HFFc6 (cell line): ENCODE measurements at places on chromosomes 2 and 18. TPM values are rescaled to one million over a fixed set of nuclear protein-coding genes. Genes with fewer than 3 reads are reported as not detected.

TUBB8B gene
- total RNA-seq = not detected in 3 replicates

- DNase-seq = no peak
These were observed 10.3 kb downstream of the SDC1 start for GRCh38 chr2:20214566-20215182.

DNA sequence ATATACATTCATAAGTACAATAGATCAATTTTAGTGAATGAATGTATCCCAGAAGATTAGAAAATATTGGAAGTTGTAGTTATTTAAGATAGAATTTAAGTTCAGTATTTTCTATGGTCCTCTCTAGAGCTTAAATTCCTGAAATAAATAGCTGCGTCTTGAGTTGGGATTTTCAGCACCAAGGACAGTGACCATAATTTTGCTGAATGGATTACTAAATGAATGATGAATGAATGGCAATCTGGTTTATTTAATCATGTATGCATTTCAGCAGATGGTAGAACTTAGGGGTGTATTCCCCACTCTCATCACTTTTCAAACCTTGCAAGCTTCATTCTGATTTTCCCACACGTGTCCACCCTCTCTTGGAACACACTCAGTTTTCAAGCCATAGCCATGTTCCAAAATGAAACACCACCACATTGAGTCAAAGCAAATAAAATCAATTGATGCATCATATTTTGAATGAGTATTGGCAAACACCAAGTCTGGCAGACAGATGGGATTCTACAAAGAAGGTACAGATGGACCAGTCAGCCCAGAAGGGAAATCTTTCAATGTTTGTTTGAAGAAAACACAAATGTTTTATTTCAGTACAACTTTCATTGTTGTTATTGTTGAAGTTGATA, 362.2 kb upstream of the NXPH2 start:
- DNase-seq = no peak

DNA sequence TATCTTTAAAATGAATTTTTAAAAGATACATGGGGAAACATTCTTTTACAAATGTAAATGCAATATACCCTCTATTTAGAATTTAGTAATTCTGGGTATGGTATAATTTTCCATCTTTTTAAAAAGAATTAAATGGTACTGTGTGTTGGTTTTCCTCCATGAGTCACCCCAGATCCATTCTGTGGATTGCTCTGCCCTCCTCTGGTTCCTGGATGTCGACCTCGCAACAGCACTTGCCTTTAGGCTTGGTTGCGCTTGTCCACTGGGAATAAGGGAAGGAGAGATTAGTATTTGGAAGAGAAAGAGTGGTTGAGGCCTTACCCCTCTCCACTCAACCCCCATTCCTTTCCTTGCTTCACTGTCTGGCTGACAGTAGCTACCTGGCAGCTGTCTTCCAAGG, 90.4 kb downstream of the FTCDNL1 start:
- DNase-seq = no peak

DNA sequence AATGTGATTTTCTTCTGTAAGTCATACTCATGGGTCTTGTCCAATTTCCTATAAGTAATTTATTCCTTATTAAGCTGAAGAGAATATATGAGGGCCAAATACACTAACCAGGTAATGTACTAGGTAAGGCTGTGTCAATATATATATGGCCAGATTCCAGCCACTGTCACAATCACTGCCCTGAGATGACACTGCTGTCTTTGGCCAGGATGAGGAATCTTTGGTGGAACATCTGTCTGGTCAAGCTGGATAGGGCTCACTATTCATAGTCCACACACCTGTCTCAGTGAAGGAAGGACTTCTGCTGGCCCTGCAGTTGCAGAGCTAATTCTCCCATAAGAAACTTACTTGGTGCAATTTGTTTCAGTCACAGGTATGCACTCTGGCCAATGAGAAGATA, 11.3 kb downstream of the MSTN start:
- no peak for DNase-seq

DNA sequence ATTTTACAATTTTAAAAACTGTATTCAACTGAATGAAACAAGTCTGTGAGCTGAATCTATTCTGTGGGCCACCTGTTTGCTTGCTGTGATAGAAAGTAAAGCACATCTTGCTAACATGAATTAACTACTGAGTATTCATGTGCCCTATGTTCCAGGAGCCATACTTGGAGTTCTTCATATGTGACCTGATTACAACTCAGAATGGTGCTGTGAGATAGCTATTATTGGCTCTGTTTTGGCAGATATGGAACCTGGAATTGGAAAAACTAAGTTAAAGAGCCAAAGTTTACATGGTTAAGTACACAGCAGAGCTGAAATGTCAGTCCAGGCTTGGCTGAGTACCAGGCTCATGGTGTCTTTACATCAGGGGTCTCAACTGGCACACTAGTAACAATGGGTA, 253.7 kb downstream of the AGPS start:
- no peak for DNase-seq

GRCh38 chr2:42031281-42032223, 16.3 kb upstream of the PKDCC start:
- no peak for DNase-seq

- no peak for DNase-seq
These were observed 22.8 kb downstream of the ZSCAN30 start for GRCh38 chr18:35267161-35267651.

- DNase-seq = no peak
These were observed 335.5 kb upstream of the NT5C1B start for GRCh38 chr2:18924886-18925285.

DNA sequence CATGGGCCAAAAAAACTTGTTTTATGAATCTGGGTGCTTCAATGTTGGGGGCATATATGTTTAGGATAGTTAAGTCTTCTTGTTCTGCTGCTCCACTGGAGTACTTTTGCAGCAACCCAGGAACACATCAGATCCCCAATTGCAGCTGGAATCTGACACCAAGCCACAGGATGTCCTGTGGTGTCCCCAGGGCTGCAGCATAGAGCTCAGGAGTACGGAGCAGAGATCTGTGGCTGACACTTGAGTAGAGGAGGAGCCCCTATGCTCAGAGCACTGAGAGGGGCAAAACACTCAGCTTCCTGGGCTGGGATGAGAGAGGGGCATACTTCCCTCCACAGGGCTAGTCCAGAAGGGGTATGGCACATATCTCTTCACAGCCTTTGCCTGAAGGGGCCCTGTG, 138.9 kb upstream of the ERBB4 start:
- no peak for DNase-seq

PROKR1 gene
- total RNA-seq = not detected in 2 replicates

- no peak for DNase-seq
These were observed 14.4 kb upstream of the SNED1 start for GRCh38 chr2:240983996-240984498.

DNA sequence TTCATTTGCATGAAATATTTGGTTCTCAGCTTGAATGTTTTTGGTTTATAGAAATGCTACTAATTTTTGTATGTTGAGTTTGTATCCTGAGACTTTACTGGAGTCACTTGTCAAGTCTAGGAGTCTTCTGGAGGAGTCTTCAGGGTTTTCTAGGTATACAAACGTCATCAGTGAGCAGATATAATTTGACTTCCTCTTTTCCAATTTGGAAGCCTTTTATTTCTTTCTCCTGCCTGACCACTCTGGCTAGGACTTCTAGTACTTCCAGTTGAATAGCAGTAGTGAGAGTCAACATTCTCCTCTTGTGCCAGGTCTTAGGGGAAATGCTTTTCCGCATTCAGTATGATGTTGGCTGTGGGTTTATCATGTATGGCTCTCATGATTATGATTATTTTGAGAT, 55.4 kb upstream of the THUMPD2 start:
- no peak for DNase-seq

GRCh38 chr2:190765386-190766173, 115.0 kb upstream of the GLS start:
- peak; percentile 89 for DNase-seq

DNA sequence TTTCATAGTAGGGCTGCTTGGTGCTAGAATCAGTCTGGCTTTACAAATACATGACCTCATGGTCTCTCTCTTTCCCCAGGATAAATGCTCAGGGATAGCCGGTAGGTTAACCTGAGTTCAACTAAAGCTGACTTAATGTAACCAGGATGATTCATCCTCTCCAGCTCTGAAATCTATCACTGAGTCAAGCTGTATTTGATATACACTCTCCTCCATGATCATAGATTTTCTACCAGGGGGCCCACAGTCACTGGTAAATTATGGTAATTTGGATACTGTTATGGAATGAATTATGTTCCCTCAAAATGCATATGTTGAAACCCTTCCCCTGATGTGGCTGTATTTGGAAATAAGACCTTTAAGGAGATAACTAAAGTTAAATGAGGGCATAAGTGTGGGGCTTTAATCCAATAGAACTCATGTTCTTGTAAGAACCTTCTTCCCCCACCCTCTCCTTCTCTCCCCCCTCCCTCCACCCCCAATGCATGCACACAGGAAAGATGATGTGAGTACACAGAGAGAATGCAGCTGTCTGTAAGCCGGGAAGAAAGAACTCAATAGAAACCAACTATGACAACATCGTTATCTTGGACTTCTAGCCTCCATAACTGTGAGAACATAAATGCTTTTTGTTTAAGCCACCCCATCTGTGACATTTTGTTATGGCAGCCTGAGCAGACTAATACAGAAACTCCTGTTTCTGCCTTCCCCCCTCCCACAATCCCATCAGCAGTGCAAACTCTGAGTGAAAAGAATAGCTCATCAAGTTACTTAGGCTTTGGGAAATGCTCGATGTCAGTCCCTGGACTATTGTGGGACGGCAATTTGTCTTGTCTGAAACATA, 134.9 kb upstream of the KYNU start:
- DNase-seq = no peak

GRCh38 chr2:109604597-109604996, 9.2 kb downstream of the SEPTIN10 start:
- peak; percentile 81 for DNase-seq

GPR39 gene
- 2.0 to 2.7 TPM (median 2.5 TPM) in 3 replicates for total RNA-seq

- no peak for DNase-seq
These were observed 7.3 kb downstream of the CAPN10 start for GRCh38 chr2:240593703-240594451.

GRCh38 chr2:212928681-212929080, 222.7 kb downstream of the IKZF2 start:
- no peak for DNase-seq

- DNase-seq = no peak
These were observed 621.1 kb upstream of the FANCL start for GRCh38 chr2:58862244-58862643.

- DNase-seq = no peak
These were observed 65.2 kb downstream of the RBBP8 start for GRCh38 chr18:22998344-22998743.

SPHKAP gene
- 0.44 to 0.81 TPM (median 0.79 TPM) in 3 replicates for total RNA-seq

DNA sequence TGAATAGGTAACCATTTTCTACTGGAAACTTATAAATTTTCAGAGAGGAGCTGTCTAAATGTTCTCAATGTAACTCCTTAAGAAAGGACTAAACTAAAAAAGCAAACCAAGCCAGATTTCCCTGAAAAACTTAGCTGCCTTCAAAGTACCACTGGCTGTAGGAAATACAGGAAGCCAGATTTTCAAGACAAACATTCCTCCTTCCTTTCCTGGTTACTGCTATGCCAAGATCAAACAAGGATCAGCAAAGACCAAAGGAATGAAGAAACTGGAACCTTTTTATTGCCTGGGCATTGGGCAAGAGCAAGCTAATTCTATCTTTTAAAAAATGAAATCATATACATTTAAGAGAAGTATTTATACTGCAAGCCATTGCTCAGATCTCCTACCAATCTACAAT, 212.7 kb downstream of the DYM start:
- peak; percentile 14 for DNase-seq

GRCh38 chr2:221289389-221289788, 282.7 kb downstream of the EPHA4 start:
- DNase-seq = no peak

GRCh38 chr2:219076253-219076652, 15.5 kb upstream of the IHH start:
- DNase-seq = no peak

UGT1A4 gene
- not detected in 3 replicates for total RNA-seq

- peak; percentile 42 for DNase-seq
These were observed 201.2 kb upstream of the PIK3C3 start for GRCh38 chr18:41753826-41754225.

- DNase-seq = no peak
These were observed 117.3 kb downstream of the MTCL1 start for GRCh38 chr18:8822643-8823042.

DNA sequence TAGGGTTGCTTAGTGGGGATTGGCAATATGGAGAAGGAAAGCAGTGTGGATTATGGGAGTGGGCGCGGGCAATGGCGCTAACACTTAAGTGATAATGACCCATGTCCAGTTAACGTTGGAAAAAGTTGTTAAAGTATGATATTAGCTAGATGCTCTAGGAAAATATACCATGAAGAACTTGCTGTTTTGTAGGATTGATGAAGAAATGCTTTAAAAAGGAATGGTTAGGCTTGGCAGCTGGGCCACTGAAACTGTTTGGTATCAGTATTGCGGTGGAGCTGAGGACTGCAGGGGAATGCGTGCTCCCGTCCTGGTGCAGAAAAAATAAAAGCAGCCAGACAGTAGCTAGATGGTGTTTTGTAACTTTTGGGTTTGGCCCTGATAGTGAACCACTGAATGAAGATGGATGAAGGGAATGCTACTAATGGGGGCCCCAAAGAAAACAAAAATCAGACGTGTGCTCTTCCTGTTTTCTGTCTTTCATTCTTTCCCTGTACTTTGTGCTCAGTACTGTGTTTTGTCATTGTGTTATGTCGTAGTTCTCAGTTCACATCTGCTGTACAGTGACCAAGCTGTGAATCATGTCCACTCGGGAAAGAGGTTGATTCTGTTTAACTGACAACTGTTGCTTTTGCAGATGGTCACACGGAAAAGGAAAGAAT, 999 bp downstream of the INSIG2 start:
- peak; percentile 22 for DNase-seq

ADD2 gene
- total RNA-seq = not detected in 3 replicates

DNA sequence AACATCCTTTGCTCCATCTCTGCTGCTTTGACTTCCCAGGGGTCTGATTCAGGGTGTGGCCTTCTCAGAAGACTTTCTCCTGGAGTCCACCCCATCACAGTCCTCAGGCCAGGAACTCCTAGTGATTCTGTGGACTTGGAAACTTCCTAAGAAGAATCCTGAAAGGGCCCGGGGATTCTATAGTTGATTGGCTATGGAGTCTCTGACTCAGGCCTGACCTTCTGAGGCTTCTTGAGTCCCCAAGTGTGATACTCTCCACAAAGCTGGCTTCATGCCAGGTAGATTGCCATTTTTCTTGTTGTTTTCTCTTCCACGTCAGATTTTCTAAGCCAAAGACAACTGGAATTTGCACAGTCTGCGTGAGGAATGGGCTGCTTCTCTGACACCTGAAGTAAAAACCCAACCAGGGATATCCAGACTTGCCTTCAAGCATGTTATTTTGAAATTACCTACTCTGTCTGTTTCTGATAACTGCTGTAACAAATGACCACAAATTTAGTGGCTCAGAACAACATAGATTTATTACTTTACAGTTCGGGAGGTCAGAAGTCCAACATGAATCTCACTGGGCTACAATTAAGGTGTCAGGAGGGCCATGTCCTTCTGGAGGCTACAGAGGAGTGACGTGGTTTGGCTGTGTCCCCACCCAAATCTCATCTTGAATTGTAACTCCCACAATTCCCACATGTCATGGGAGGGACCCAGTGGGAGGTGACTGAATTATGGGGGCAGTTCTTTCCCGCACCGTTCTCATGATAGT, 69.3 kb downstream of the ALPK2 start:
- no peak for DNase-seq

- DNase-seq = peak; percentile 64
These were observed 239.1 kb downstream of the KCNS3 start for GRCh38 chr2:18117592-18117991.
